Anterior cingulate cortex (tissue), 58 donors: ENCODE measurements at places on chromosomes 7 and 10.

DNA sequence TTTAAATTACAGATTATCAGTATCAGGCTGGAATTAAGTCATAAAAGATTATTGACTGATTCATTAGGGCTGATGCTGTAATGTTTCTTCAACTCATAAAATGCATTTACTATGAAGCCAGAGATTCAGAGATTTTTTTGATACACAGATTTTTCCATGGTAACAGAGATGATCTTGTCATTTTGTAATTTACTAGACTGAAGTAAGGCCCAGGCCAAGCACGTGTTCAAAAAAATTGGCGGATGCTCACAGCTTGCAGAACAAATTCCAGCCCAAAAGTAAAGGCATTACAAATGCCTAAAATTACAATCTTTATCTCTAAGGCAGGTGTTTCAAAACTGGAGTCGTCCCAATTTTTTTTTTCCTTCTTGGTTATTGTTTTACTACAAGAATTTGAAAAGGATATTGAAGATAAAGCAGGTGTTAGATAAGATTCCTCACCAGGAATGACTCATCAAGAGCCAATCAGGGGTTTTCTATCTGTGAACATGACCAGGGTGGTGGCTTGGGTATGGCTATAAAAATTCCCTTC, 78.4 kb upstream of the MEOX2 start:
- DNase-seq = no peak

- DNase-seq = peak; percentile 40
Measured at GRCh38 chr7:104482362-104483037, 154.1 kb downstream of the LHFPL3 start.

- no peak for DNase-seq
Measured at GRCh38 chr7:64685741-64686140, 19.8 kb downstream of the ZNF107 start.

- peak; percentile 34 for DNase-seq
Measured at GRCh38 chr10:63707254-63707910, 186.2 kb downstream of the REEP3 start.

DNA sequence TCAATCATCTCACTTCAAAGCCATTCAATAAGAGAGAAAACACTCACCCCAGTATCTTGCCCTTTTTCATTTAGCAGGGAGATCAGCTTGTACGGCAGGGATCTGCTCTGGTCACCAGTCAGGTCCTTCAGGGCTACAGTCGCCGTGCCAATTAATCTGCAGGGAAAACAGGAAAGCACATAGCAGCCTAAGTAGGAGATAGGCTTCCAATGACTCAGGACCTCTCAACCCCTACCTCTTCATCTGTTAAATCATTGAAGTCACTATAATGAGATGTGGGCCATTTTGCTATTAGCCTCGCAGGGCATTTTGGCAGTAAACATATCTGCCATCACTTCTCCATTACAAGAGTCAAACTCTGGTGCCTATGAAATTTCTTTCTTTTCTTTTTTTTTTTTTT, 50.8 kb downstream of the MYOF start:
- DNase-seq = no peak

DNA sequence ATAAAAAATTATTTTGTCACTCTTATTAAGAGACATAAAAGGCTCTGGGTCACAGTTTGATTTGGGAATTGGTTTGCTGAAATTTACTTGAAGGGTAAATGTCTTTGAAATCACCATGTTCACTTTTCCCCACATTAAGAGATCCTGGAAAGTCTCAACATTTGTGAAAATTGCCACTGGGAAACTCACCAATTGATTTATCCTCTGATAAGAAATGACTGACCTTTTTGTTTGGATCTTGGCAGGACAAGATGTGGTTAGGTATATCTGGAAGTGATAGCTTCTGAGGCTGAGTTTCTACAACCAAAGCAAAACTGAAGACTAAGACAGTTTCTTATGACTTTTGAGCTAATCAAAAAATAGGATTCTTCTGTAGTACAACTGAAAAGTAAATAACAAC, 107.1 kb upstream of the TMEM106B start:
- DNase-seq = no peak
